Activated CD8-positive, alpha-beta T cell treated with anti-CD3 and anti-CD28 coated beads, Interleukin-2, amount 10 ng/mL, durations not matched to agents 7 days and 5 days (primary cell): ENCODE measurements at places on chromosomes 6 and 20. TPM values are rescaled to one million over a fixed set of nuclear protein-coding genes. Genes with fewer than 3 reads are reported as not detected.

DNA sequence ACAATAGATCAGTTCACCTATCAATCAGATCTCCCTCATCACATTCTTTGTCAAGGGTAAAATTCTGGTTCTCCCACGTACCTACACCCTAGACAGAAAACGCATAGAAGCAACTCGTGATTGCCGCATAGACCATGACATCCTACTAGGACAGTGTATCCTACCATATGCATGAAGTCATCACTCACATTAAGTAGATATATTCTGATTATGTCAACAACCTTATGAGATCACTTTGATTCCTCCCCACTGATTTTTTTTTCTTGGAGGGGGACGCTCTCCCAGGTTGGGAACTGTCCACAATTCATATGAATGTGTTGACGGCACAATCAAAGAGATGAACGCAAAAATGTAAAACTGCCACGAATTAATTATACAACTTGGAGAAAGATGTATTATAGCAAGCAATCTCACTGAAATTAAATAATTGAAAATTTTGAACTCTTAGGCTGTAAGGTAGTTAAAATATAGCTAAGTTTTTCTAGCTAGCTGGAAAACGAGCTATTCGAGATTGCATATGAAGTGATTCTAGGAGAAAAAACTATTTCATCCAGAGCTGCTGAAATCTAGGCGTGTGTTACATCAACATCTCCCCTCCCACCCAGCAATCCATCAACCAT is 82.5 kb upstream of the CCDC28A start:
- no peak for DNase-seq
- H3K4me3 ChIP-seq = peak overlapping the region; percentile 58
- peaks cover 7% of the 10 kb centered on the region for H3K4me1 ChIP-seq
- H3K27me3 ChIP-seq = peaks cover 29% of the 10 kb centered on the region

DNA sequence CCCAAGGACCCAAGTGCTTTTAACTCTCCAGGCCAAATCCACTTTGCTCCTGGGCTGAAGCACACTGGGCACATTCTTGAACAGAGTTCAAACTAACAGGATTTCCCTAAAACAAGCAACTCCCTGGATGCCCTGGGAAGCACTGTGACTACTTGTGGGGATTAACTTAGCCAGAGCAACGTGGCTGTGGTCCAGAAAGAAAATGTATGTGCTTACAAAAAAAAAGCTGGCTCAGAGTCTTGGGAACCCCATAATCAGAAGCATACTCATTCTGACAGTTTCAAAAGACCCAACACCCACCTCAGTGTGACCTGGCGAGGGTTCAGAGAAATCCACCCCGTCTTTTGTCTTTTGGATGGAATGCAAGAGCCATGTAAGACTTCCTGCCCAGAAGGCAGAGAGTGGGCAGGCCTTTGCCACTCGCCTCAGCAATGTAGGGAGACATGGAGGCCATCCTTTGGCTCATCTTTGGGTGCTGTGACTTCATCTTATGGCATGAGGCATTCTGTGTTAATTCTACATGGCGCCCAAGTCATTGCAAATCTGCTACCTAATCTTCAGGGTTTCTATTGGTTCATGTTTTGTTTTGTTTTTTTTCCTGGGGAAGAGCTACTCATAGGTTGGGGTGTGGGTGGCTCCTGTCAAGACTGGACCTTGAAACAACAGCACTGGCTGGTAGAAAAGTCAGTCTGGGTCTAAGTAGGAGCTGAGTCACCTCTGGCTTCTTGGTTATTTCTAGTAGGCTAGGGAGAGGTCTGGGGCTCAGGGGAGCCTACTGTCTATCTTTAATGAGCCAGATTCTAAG is 248.6 kb upstream of the SUPT3H start:
- no peak overlapping the region for H3K4me3 ChIP-seq
- no peak overlapping the region for H3K27ac ChIP-seq
- peaks cover 15% of the 10 kb centered on the region for H3K4me1 ChIP-seq
- DNase-seq = no peak
- no peaks in the 10 kb centered on the region for H3K36me3 ChIP-seq
- no peaks in the 10 kb centered on the region for H3K27me3 ChIP-seq

GRCh38 chr20:16179371-16179770 is 393.9 kb downstream of the KIF16B start:
- H3K4me3 ChIP-seq = no peak overlapping the region
- no peaks in the 10 kb centered on the region for H3K27me3 ChIP-seq
- H3K36me3 ChIP-seq = no peaks in the 10 kb centered on the region
- H3K27ac ChIP-seq = no peak overlapping the region
- no peaks in the 10 kb centered on the region for H3K4me1 ChIP-seq

DNA sequence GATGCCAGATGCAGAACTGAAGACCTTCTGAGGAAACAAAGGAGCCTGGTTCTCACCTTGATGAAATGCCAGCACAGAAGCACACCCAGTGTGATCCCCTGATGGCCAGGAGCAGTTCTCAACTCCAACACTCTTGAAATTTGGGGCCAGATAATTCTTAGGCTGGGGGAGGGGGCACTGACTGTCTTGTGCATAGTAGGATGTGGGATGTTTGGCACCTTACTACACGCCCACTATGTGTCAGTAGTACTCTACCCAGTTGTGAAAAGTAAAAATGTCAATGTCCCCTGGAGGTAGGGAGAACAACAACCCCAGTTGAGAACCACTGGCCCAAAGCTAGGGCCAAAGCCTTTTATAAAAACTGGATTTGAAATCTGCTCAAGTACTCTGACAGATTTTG is 398.3 kb upstream of the ARID1B start:
- DNase-seq = no peak
- H3K36me3 ChIP-seq = no peaks in the 10 kb centered on the region
- no peak overlapping the region for H3K4me3 ChIP-seq

- peaks cover 12% of the 10 kb centered on the region for H3K4me1 ChIP-seq
- H3K27ac ChIP-seq = no peak overlapping the region
- H3K36me3 ChIP-seq = no peaks in the 10 kb centered on the region
- H3K4me3 ChIP-seq = no peak overlapping the region
These were observed 251.5 kb downstream of the HIVEP2 start for GRCh38 chr6:142693441-142693840.

DNA sequence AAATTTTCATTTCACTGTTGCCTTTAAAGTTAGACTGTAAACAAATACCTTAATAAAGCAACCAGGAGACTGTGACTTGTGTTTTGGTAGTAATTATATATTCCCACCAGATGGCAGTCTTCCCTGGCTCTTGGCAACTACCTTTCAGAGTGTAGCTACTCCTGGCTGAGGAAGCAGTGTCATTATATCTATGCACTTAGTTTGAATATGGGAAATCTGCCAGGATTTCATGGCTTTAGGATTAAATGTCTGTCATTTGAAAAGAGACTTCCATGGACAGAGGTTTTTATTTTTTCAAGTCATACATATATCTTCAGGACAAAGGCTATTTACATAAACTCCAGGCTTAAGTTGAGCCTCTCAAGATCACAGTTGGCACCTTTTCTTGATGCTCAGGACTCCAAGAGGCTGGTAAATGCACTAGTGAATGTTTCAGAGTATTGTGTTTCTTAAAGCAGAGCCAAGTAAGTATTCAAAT is 160.1 kb downstream of the C6orf58 start:
- no peak overlapping the region for H3K4me3 ChIP-seq
- DNase-seq = peak; percentile 59
- H3K27me3 ChIP-seq = no peaks in the 10 kb centered on the region
- peaks cover 49% of the 10 kb centered on the region for H3K36me3 ChIP-seq
- H3K27ac ChIP-seq = no peak overlapping the region
- H3K4me1 ChIP-seq = peaks cover 26% of the 10 kb centered on the region

The C6orf47 gene
- total RNA-seq = 22.5 TPM

DNA sequence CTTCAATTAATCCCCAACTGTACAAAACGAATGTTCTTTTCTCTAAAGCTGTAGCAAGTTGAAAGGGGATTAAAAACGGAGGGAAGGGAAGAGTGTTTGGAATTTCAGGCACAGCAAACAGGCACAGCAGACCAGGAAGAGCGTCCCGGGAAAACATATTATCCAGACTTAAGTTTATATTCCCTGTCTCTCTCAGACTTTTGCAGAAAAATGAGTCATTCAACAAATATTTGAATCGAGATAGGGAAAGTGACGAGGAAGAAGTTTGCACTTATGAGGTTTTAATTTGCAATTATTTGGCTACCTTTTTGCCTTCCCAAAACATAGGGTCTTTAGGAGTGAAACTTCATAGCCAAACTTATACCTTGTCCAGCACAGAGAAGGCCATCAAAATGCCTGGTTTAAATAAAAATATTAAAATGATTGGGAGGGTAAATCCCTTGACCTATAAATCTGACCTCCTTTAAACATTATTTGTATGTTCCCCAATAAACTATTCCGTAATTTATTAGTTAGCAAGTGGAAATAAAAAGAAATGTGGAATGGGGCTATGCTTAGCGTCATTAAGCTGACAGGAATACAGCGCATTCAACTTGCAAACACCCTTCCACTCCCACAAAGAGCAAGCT is 16.0 kb downstream of the HFE start:
- peaks cover 7% of the 10 kb centered on the region for H3K36me3 ChIP-seq
- peak overlapping the region; percentile 98 for H3K27ac ChIP-seq
- peaks cover 2% of the 10 kb centered on the region for H3K27me3 ChIP-seq
- peak overlapping the region; percentile 85 for H3K4me3 ChIP-seq
- DNase-seq = no peak

DNA sequence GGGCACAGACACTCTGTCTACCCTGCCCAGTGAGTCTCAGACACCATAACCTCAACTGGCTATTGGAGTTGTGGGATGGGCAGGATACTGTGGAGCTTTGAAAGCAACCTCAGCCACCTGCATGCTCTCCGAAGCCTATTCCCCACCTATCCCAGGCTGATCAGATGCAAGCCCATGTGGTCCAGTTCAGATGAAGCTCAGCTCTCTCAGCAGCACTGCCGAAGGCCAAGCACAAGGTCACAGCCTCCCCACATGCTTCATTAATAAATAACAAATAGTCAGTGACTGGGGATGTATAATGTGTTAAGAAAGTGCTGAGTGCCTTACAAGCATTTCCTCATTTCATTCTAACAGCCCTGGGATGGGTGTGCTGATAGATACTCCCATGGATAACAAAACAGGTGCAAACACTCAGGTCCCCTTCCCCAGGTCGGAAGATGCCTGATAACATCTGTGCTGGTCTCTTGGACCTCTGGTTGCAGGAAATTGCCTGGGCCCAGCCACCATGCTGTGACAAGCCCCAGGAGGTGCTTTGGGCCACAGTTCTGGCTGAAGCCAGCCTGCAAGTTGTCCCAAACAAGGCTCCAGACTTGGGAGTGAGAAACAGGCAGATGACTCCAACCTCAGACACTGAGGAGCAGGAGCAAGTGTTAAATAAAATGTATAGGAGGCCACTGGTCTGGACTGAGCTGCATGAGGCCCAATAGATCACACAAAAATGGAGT is 3.7 kb downstream of the ACSS1 start:
- H3K4me1 ChIP-seq = peaks cover 57% of the 10 kb centered on the region
- H3K27me3 ChIP-seq = no peaks in the 10 kb centered on the region
- H3K4me3 ChIP-seq = no peak overlapping the region

The ATP9A gene
- total RNA-seq = not detected

The MOCS3 gene
- total RNA-seq = 5.7 TPM

DNA sequence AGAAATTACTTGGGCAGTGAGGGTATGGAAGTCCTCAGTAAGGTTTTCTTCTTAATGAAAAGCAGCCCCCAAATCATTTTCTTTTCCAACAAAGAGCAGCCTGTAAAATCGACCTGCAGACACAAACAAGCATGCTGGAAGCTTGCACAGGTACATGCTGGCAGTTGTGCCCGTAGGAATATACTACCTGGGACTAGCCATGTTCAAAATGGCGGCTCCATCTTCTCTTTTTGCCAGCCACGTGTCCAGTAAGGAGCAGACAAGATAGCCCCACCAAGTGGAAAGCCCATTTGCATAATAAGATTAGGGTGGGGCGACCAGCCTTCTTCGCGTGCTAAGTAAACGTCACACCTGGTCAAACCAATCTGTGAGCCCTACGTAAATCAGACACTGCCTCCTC is 259.4 kb upstream of the AGPAT4 start:
- H3K4me1 ChIP-seq = no peaks in the 10 kb centered on the region
- no peaks in the 10 kb centered on the region for H3K36me3 ChIP-seq
- H3K27me3 ChIP-seq = no peaks in the 10 kb centered on the region
- H3K4me3 ChIP-seq = no peak overlapping the region
- H3K27ac ChIP-seq = no peak overlapping the region

- no peak overlapping the region for H3K4me3 ChIP-seq
- H3K36me3 ChIP-seq = no peaks in the 10 kb centered on the region
- no peak overlapping the region for H3K27ac ChIP-seq
These were observed 36.4 kb upstream of the NELFCD start for GRCh38 chr20:58944610-58945009.

DNA sequence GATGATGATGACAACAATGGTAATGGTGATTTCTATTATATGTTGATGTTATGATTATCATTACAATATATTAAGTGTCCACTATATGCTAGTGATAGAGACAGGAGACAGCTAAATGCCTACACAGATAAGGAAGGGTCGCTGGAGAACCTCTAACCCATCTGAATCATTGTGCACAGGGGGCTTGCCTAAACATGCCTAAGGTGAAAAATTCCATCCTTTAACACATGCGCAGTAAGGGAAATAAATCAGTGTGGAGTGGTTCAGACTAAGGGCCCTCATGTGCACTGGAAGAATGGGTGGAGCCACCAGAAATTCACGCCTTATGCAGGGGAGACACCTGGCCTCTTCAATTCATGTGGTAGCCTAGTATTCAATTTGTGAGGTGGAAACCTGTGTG is 120.4 kb downstream of the TPBG start:
- no peak overlapping the region for H3K27ac ChIP-seq
- H3K4me1 ChIP-seq = no peaks in the 10 kb centered on the region
- H3K36me3 ChIP-seq = no peaks in the 10 kb centered on the region
- no peak for DNase-seq

The NFATC2 gene
- 53.5 TPM for total RNA-seq

The ENPP3 gene
- total RNA-seq = 0.11 TPM

GRCh38 chr20:49888212-49889000 is 26.9 kb downstream of the SPATA2 start:
- no peak overlapping the region for H3K4me3 ChIP-seq
- H3K27me3 ChIP-seq = no peaks in the 10 kb centered on the region
- H3K27ac ChIP-seq = peak overlapping the region; percentile 50

The CRYBG1 gene
- total RNA-seq = 36.8 TPM
